ENCODE measurements at places on chromosomes 3 and 15. TPM values are rescaled to one million over a fixed set of nuclear protein-coding genes. Genes with fewer than 3 reads are reported as not detected.

CLSTN2 gene
- 2.7 TPM for total RNA-seq

- DNase-seq: peak; percentile 64
- H3K4me1 ChIP-seq: peaks cover 74% of the 10 kb centered on the region
- no peaks in the 10 kb centered on the region for H3K36me3 ChIP-seq
- no peak overlapping the region for H3K4me3 ChIP-seq
- H3K27me3 ChIP-seq: no peaks in the 10 kb centered on the region
- peak overlapping the region; percentile 94 for H3K27ac ChIP-seq
These were observed 2.1 kb downstream of the IDH2 start for GRCh38 chr15:90099868-90100831.

- no peak for DNase-seq
- H3K4me3 ChIP-seq: no peak overlapping the region
- H3K27me3 ChIP-seq: no peaks in the 10 kb centered on the region
- no peak overlapping the region for H3K27ac ChIP-seq
These were observed 40.9 kb upstream of the CLSTN2 start for GRCh38 chr3:139893963-139894642.

- H3K27me3 ChIP-seq: no peaks in the 10 kb centered on the region
- no peaks in the 10 kb centered on the region for H3K4me1 ChIP-seq
- H3K36me3 ChIP-seq: no peaks in the 10 kb centered on the region
- H3K4me3 ChIP-seq: no peak overlapping the region
- no peak overlapping the region for H3K27ac ChIP-seq
- DNase-seq: no peak
These were observed 26.1 kb downstream of the PCCB start for GRCh38 chr3:136276049-136276755.

GRCh38 chr15:61871926-61872522 lies 188.2 kb downstream of the VPS13C start:
- H3K36me3 ChIP-seq: peaks cover 15% of the 10 kb centered on the region
- no peaks in the 10 kb centered on the region for H3K4me1 ChIP-seq
- H3K4me3 ChIP-seq: no peak overlapping the region
- no peaks in the 10 kb centered on the region for H3K27me3 ChIP-seq

GRCh38 chr3:133532951-133533350 lies 40.5 kb upstream of the CDV3 start:
- H3K4me3 ChIP-seq: no peak overlapping the region
- no peak overlapping the region for H3K27ac ChIP-seq
- H3K36me3 ChIP-seq: no peaks in the 10 kb centered on the region
- H3K27me3 ChIP-seq: no peaks in the 10 kb centered on the region
- DNase-seq: no peak
- H3K4me1 ChIP-seq: peaks cover 9% of the 10 kb centered on the region

DUOX1 gene
- 0.64 TPM for total RNA-seq

DNA sequence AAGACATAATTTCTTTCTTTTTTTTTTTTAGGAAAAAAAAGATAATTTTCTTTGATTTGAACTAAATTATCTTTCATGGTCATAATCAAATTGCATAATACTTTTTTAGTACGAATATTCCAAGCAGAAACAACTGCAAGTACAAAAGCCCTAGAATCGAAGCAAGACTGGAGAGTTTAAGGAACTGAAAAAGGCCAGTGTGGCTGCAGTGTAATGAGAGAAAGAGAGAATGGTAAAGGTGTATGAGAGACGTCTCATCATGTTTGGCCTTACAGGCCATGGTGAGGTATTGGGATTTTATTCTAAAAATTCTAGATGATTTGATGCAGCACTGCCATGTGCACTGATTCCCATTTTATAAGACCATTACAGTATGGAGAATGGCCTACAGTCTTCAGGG lies 180.9 kb downstream of the SUCNR1 start:
- H3K4me3 ChIP-seq: no peak overlapping the region
- DNase-seq: no peak
- no peaks in the 10 kb centered on the region for H3K4me1 ChIP-seq
- H3K36me3 ChIP-seq: no peaks in the 10 kb centered on the region
- H3K27me3 ChIP-seq: no peaks in the 10 kb centered on the region

LMLN gene
- total RNA-seq: 4.6 TPM

DNA sequence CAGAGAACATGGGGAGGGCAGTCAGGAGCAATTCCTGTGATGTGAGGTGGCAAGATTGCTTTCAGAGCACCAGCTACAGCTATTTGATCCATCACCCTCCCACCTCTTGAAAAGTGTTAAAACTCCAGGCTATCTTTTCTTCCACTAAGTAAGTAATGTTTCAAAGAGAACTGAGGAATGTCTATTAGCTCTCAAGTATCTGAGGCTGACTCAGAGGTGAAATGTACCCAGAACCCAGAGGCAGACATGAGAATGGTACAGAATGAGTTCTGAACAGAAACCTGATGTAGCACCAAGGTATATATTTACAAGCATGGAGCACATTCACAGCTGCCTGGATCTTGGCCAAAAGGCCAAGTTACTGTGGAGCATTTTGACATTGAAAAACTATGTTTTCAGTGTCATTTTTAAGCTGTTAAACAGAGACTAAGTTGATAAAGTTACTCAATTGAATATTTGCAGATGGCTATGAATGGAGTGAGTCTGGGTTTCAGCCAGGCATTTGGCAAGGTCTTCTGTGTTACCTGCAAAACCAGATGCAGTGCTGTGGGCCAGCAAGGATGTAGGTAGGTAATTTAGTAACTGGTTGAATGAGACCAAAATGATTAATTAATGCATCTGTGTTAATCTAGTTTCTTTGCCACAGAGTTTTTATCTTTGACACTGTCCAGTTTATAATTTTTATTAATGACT lies 227.7 kb upstream of the CD96 start:
- H3K36me3 ChIP-seq: no peaks in the 10 kb centered on the region
- no peak overlapping the region for H3K4me3 ChIP-seq
- H3K4me1 ChIP-seq: no peaks in the 10 kb centered on the region

DNA sequence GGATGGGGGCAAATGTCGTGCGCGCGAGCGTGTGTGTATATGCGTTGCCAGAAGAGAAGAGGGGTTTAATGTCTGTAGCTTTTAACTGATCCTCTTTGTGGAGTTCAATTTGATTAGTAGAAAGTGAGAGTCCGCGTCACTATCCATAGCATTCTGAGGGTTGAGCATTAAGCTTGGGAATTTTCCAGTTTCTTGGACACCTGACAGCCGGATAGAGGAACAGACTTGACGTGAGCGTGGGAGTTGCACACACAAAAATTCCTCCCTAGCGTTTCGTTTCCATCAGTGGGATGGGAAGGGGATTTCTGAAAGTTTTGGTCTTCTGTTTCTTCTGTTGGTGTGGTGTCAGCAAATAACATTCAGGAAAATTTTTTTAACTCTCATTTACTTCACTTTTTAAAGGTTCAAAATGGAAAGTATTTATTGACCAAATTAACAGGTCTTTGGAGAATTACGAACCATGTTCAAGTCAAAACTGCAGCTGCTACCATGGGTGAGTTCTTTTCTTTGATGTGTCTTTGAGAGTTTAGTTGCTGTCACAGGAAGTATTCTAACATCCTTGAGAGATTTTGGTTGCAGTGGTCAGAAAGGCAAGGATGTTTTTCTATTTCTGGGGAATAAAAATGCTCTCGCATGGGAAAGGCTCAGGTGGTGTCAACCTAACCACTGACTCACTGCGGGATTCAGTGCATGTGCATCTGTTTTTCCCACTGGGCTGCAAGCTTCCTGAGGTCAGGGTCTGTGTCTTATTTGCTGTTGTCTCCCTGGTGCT lies 841 bp downstream of the POGLUT1 start:
- peak overlapping the region; percentile 87 for H3K27ac ChIP-seq
- H3K36me3 ChIP-seq: peaks cover 15% of the 10 kb centered on the region
- H3K27me3 ChIP-seq: no peaks in the 10 kb centered on the region
- H3K4me1 ChIP-seq: peaks cover 23% of the 10 kb centered on the region
- peak overlapping the region; percentile 62 for H3K4me3 ChIP-seq

GRCh38 chr3:137765310-137766033 lies 1.4 kb downstream of the SOX14 start:
- H3K27ac ChIP-seq: no peak overlapping the region
- H3K4me3 ChIP-seq: no peak overlapping the region
- H3K27me3 ChIP-seq: peaks cover 100% of the 10 kb centered on the region
- no peak for DNase-seq
- H3K36me3 ChIP-seq: no peaks in the 10 kb centered on the region
- H3K4me1 ChIP-seq: peaks cover 15% of the 10 kb centered on the region

AGTR1 gene
- total RNA-seq: 10.2 TPM

DNA sequence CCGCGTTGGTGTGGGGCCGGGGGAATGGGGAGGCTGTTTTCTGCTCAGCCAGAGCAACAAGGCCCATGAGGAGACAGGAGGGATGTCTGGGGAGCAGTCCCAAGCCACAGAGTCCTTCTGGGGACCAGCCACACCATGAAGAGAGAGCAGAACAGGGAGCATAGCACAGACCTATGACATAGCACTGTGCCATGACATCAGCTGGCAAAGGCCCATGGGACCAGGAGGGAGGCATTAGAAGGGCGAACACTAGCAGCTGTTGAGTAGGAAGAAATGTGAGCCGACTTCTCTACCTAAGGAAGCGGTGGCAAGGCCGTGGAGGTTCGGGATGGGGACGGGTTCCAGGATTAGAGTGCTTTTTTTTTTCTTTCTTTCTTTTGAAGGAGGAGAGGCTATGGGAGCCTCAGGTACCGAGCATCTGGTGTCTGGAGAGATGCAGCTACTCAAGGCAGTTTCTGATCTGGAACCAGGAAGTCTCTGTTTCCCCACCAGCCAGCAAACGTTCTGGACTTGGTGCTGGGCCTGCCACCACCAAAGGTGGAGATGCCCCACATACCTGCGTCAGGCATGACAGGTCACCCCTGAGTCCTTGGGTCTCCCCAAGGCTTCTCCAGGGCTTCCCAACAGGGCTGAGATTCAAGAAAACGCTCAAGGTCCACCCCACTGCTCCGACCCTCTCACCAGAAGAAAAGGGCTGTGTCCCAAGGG lies 77.3 kb upstream of the CGNL1 start:
- no peaks in the 10 kb centered on the region for H3K4me1 ChIP-seq
- DNase-seq: no peak
- H3K4me3 ChIP-seq: no peak overlapping the region
- no peaks in the 10 kb centered on the region for H3K27me3 ChIP-seq
- no peaks in the 10 kb centered on the region for H3K36me3 ChIP-seq

- no peaks in the 10 kb centered on the region for H3K4me1 ChIP-seq
- no peak for DNase-seq
- no peak overlapping the region for H3K4me3 ChIP-seq
- no peaks in the 10 kb centered on the region for H3K27me3 ChIP-seq
- H3K36me3 ChIP-seq: no peaks in the 10 kb centered on the region
- no peak overlapping the region for H3K27ac ChIP-seq
These were observed 39.5 kb upstream of the DGKG start for GRCh38 chr3:186401556-186401955.

SENP2 gene
- 21.3 TPM for total RNA-seq

- H3K27ac ChIP-seq: peak overlapping the region; percentile 91
- peaks cover 39% of the 10 kb centered on the region for H3K4me1 ChIP-seq
- H3K27me3 ChIP-seq: no peaks in the 10 kb centered on the region
- peak; percentile 88 for DNase-seq
These were observed 1.4 kb downstream of the ACVR2B start for GRCh38 chr3:38454884-38455638.

DNA sequence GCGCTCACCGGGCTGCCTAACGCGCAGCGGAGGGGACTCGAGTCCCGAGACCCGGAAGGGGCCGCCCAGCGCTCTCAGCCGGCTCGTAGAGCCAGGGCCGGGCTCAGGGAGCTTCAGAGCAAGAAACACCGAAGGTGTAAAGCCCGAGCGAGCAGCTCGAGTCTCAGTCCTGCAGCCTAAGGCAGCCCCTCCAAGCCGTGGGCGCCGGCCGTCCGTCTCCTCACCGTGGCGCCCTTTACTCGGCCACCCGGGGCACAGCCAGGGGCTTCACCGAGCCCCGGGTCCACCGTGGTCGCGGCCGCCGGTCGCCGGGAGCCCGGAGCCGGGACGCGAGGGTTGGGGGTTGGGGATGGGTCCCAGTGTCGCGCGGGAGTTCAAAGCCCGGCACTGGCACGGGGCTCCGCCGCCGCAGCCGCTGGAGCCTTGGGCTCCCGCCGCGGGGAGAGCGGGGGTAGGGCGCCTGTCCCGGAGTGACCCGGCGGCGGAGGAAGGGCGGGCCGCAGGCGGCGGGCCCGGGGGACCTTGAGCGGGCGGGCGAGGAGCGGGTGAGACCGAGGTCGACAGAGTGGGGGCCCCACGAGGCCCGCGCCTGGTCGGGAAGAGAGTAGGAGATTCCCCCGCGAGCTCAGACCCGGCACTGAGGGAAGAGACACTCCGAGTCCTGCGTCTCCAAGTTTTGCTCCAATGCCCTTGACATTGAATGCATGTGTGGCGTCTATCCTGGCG lies 26.9 kb upstream of the THRB start:
- peaks cover 10% of the 10 kb centered on the region for H3K27me3 ChIP-seq
- H3K4me3 ChIP-seq: peak overlapping the region; percentile 85
- peak overlapping the region; percentile 82 for H3K27ac ChIP-seq
- H3K36me3 ChIP-seq: no peaks in the 10 kb centered on the region

GRCh38 chr3:171559586-171559985 lies 99.4 kb upstream of the TNIK start:
- no peaks in the 10 kb centered on the region for H3K36me3 ChIP-seq
- no peak overlapping the region for H3K27ac ChIP-seq
- no peaks in the 10 kb centered on the region for H3K27me3 ChIP-seq
- DNase-seq: no peak

- H3K36me3 ChIP-seq: no peaks in the 10 kb centered on the region
- H3K4me1 ChIP-seq: peaks cover 17% of the 10 kb centered on the region
- no peak overlapping the region for H3K27ac ChIP-seq
- H3K4me3 ChIP-seq: no peak overlapping the region
These were observed 167.3 kb downstream of the FAM43A start for GRCh38 chr3:194852831-194853508.

- H3K27ac ChIP-seq: no peak overlapping the region
- H3K27me3 ChIP-seq: no peaks in the 10 kb centered on the region
- H3K4me1 ChIP-seq: no peaks in the 10 kb centered on the region
- H3K36me3 ChIP-seq: no peaks in the 10 kb centered on the region
- peak; percentile 54 for DNase-seq
- H3K4me3 ChIP-seq: no peak overlapping the region
These were observed 7.4 kb upstream of the U2SURP start for GRCh38 chr3:142993958-142994442.

DNA sequence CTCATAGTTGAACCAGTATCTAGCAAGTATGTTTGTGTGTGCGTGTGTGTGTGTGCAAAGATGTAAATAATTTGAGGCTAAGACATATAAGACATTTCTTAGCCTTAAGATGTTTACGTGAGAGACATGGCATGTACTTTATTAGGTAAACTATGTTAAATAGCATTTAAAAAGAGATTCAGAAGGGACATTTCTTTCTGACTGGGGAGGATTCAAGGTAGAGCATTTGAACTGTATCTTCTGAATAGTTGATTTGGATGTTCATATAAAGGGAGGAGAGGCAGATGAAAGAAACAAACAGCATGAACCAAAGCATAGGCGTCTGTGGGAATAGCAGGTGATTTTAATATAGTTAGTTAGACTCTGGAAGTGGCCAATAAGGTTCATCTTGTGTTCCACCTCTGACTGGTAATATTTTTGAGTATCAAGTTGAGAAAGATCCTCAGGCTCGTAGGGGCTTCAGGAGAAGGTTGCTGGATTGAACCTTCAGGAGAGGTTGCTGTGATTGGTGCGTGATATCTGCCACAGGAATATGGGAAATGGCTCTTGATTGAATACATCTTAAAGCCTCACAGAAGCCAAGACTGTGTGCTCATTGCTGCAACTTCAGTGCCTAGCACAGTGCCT lies 12.6 kb downstream of the NFKBIZ start:
- H3K4me1 ChIP-seq: peaks cover 3% of the 10 kb centered on the region
- H3K4me3 ChIP-seq: no peak overlapping the region
- no peaks in the 10 kb centered on the region for H3K27me3 ChIP-seq
- H3K27ac ChIP-seq: peak overlapping the region; percentile 13
